Frontal cortex (tissue), 4 donors: ENCODE measurements at places on chromosomes 7 and 10.

- no peak for DNase-seq
These were observed 24.2 kb downstream of the MGMT start for GRCh38 chr10:129491123-129491734.

DNA sequence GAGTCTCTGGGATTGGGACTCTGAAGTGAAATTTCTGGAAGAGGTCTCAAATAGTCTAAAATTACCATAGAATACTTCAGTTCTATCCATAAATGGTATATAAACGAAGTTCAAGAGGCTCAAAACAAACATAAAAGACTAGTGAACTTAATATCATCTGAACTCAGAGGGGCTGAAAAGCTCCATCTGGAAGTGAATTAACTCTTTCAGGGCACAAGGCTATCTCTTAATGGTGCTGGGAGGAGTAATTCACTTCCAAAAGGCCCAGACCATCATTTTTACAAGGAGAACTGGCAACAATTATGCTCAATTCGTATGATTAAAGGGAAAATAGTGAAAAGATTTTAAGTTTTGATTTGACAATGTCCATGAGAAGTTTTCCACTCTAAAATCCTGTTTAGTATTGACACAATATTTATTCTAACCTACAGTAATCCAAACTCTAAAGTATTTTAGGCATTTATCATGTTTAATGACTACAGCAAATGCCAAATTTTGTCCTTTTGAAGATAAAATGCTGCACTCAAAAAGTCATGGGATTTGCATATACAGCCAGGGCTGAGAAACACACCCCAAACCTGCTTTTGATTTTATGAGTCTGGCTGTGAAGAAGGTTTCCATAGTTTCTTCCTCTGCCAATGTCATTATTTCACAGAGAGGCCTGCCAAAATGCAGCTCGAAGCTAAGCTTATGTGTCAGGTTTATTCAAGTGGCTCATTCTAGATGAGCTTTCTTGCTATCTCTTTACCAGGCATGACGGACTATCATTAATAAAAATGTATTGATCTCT lies 143.9 kb downstream of the HIBADH start:
- DNase-seq: no peak

- no peak for DNase-seq
These were observed 16.0 kb downstream of the PPP1R9A start for GRCh38 chr7:94923412-94923811.

GRCh38 chr7:3279147-3279818 lies 21.8 kb upstream of the SDK1 start:
- no peak for DNase-seq

DNA sequence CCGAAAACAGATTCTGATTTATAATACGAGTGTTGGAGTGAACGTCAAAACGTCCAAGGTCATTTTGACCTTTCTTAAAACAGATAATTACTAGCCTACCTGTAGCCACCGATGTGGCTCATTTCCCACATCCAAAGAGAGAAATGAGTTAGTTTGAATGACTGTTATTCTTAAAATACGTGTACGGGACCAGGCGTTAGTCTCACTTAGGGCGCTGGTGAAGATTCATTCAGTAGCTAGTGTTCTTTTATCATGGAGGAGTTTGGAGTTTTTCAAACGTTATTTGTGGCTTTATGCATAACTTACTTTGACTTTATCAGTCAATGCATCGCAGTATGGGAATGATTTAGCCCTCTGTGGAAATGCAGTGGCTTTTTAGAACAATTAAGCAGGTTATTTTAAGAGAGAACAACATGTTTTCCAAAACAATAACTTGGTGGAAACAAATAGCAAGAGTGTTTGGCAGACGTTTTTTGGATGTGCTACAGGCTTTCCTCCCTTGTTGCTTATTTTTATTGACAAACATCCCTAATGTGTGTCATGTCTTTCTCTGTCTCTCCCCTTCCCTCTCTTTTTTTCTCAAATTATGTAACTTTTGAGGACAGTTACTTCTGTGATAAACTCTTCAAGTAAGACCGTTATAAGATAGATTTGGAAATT lies 1.6 kb downstream of the BICC1 start:
- DNase-seq: no peak

- DNase-seq: no peak
These were observed 75.3 kb upstream of the PTN start for GRCh38 chr7:137418841-137419240.

- no peak for DNase-seq
These were observed 491.1 kb upstream of the AKR1E2 start for GRCh38 chr10:4334871-4335270.

DNA sequence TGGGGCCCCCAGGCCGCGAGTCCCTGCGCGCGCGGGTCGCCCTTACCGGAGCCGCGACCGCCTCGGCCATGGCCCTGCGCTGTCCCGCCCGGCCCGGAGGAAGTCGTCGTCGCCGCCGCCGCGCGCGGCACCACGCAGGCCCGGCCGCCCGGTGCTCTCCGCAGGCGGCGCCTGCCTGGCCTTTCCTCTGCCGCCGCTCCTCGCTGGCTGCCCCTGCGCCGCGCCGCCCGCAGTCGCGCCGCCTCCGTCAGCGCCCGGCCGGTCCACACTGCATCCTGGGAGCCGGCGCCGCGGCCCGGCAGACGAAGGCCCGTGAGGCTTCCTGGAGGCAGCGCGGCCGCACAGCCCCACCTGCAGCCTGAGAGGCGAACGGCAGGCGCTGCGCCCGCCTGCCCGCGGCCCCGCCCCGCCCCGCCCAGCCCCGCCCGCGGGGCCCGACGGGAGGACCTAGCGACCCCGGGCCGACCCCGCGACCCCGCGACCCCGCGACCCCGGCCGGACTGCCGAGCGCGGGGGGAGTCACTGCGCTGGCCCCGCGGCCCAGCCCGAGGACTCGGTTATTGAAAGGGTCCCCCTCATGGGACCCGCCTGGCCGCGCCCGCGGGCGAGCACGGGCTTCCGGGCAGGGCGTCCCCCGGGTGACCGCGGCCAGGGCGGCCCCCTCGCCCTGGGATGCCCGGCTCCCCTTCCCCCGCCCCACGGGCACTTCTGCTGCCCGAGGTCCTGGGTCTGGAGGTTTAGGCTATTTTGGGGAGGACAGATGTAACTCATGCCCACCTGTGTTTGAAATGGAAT lies at the start of gene ZNF746:
Gene ZNF746, minus strand, starts transcription at position 343 of the 795 bp plus-strand sequence. Its CDS starts 273 bp downstream, at position 70.
- DNase-seq: peak; percentile 92

- DNase-seq: no peak
These were observed 516.2 kb upstream of the POT1 start for GRCh38 chr7:125445836-125446235.

GRCh38 chr10:19719284-19719683 lies 96.9 kb upstream of the PLXDC2 start:
- no peak for DNase-seq

DNA sequence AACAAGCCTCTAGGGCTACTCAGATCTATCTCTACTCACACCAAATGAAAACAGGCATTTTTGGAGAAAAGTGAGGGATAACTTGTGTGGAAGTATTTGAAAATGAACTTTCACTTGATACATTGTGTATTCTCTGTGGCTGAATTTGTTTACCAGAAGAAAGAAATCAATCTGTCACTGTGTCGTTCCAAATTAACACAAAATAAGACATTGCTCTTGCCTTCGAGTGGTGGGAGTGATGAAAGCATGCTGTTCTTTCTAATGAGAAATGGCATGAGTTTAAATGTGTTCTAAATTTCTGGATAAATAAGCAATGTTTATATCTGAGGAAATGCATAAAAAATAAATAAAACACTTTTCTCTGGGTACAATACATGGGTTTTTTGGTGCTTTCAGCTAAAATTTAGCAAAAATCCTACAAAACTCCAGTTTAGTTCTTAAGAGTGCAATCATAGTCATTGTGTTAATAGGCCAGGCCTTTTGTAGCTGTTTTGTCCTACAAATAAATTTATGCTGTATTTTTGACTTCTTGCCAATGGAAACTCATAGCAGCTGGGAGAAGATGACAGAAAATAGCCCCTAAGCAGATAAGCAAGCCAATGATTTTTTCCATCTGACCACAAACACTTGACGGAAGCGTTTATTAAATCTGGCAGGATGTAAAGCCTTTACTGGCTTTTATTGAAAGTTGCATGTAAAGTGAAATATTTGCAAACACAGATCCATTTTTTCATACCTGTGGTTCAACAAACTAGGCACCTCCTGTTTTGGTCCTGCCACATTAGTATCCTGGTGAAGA lies 1064.1 kb upstream of the GHITM start:
- DNase-seq: no peak

GRCh38 chr7:158953912-158954311 lies 97.6 kb downstream of the DYNC2I1 start:
- DNase-seq: no peak

GRCh38 chr7:85104432-85105205 lies 82.2 kb downstream of the SEMA3D start:
- DNase-seq: no peak

GRCh38 chr10:89163265-89163995 lies 43.7 kb downstream of the CH25H start:
- DNase-seq: no peak
